Cortex of kidney (tissue), 1 donor: ENCODE measurements at places on chromosomes 12 and 14.

DNA sequence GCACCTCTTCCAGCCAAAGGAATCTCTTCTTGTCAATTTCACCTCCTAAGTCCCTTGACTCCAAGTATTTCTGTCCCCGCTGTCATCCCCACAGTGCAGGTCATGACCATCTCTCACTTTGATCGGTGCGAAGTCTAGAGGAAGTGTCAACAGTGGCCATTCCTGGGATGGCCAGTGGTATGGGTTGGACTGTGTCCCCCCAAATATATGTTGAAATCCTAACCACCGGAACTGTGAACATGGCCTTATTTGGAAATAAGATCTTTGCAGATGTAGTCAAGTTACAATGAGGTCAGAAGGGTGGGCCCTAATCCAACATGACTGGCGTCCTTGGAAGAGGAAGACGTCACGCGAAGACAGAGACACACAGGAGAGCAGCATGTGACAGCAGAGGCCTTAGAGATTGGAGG, 155.9 kb upstream of the PRMT8 start:
- DNase-seq = no peak

- DNase-seq = no peak
Measured at GRCh38 chr12:30753751-30754382, 884 bp downstream of the CAPRIN2 start.

DNA sequence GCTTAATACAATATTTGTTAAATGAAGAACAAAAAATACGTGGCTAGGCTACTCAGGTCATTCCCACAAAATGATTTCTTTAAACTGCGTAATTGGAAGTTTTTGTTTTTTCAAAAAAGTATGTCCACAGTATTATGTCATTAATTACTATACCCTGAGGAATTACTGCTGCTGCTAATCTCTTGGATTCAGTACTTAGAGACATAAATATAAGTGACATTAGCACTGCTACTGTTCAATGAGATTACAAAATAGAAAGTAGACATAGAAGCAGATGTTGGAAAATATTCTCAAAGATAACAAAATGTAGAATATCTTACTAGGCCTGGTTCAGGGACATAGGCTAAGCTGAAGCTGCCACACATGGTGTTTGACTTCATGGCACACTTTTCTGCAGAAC, 36.3 kb downstream of the HMGA2 start:
- no peak for DNase-seq

DNA sequence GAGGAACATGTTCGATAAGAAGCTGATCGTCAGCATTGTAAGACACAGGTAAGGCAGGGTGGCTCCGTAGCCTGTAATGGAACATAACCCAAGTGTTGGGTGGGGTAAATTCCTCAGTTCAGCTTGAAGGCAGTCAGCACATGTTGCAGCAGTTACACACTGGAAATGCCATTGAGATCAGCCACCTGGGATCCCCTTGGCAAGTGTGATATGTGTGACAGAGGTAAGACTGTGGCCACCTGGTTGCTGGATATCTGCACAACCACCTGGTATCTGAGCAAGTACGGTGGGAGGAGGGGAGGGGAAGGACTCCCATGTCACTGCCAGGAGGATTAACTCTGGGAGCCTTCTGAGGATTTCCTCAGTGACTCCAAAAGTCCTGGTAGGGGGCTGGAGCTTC, 158.0 kb upstream of the CAND1 start:
- no peak for DNase-seq

- no peak for DNase-seq
Measured at GRCh38 chr14:94213021-94213420, 38.9 kb downstream of the PPP4R4 start.

- no peak for DNase-seq
Measured at GRCh38 chr14:72609205-72609916, 284.5 kb downstream of the DPF3 start.

GRCh38 chr12:132319991-132320570, 9.3 kb downstream of the GALNT9 start:
- no peak for DNase-seq

- DNase-seq = no peak
Measured at GRCh38 chr12:39503439-39503838, 60.5 kb upstream of the KIF21A start.

- DNase-seq = no peak
Measured at GRCh38 chr14:74401504-74402241, 24.3 kb downstream of the SYNDIG1L start.
